Thoracic aorta (tissue), 2 donors: ENCODE measurements at places on chromosomes 5 and 9.

- no peaks in the 10 kb centered on the region for H3K4me1 ChIP-seq
- no peak for DNase-seq
- no peaks in the 10 kb centered on the region for H3K36me3 ChIP-seq
- H3K4me3 ChIP-seq: no peak overlapping the region
- H3K27ac ChIP-seq: no peak overlapping the region
Observed at GRCh38 chr5:116068028-116068632, 16.7 kb upstream of the COMMD10 start.

DNA sequence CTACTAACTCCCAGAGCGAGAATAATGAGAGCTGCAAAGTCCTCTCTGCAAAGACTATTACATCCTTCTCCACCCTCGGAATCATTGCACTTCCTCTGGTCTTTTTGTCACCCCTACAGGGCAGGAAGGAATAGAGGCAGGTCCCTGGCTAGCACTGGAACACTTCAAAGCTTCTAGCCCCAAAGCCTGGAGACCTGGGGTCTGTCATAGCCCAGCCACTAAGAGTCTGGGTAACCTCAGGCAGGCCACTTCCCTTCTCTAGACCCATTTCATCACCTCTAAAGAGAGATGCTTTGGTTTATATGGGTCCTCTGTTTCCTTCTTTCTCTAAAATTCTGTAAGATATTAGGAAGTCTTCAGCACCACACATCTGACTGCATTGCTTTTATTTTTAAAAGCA, 6.7 kb downstream of the ADRB2 start:
- no peaks in the 10 kb centered on the region for H3K36me3 ChIP-seq
- no peak overlapping the region for H3K4me3 ChIP-seq
- no peaks in the 10 kb centered on the region for H3K27me3 ChIP-seq
- no peak for DNase-seq

GRCh38 chr9:37336150-37336549, 86.3 kb upstream of the GRHPR start:
- no peaks in the 10 kb centered on the region for H3K36me3 ChIP-seq
- H3K27ac ChIP-seq: no peak overlapping the region
- H3K4me1 ChIP-seq: no peaks in the 10 kb centered on the region
- no peaks in the 10 kb centered on the region for H3K27me3 ChIP-seq
- no peak overlapping the region for H3K4me3 ChIP-seq

GRCh38 chr9:20436476-20437195, 185.7 kb downstream of the MLLT3 start:
- no peaks in the 10 kb centered on the region for H3K27me3 ChIP-seq
- DNase-seq: no peak
- H3K4me1 ChIP-seq: peaks cover 26% of the 10 kb centered on the region
- no peaks in the 10 kb centered on the region for H3K36me3 ChIP-seq
- H3K4me3 ChIP-seq: no peak overlapping the region
- no peak overlapping the region for H3K27ac ChIP-seq

- peaks cover 5% of the 10 kb centered on the region for H3K4me1 ChIP-seq
- H3K27ac ChIP-seq: no peak overlapping the region
- DNase-seq: no peak
- no peak overlapping the region for H3K4me3 ChIP-seq
- H3K36me3 ChIP-seq: no peaks in the 10 kb centered on the region
Observed at GRCh38 chr9:35135988-35136387, 20.3 kb upstream of the ATOSB start.
